ENCODE measurements at places on chromosomes 12 and 14.

DNA sequence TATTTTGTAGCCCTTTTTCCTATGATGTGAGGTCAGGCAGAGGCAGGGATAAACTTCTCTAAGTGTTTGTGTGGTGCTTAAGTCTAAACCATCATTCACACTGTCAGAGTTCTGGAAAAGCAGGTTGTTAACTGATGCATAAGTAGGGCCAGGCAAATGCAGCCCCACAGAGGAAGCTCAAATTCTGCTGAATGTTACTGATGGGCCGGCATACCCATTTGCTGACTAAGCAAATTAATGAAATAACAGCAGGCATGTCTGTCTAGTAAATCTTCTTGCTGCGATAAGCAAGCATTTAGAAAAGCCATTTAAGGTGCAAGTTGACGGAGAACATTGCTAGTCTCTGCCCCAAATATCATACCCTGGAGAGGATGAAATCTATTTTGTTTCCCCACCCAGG, 523.2 kb upstream of the CCDC196 start:
- DNase-seq = no peak

GRCh38 chr14:106681161-106681560, 1154.8 kb downstream of the TMEM121 start:
- DNase-seq = no peak

GRCh38 chr12:68932961-68933893, at the start of gene CPM:
Gene CPM (minus strand): TSS chr12:68933171. CDS start chr12:68932837, 334 bp downstream.
- peak; percentile 63 for DNase-seq

GRCh38 chr12:79252358-79253075, 387.9 kb downstream of the SYT1 start:
- DNase-seq = no peak

GRCh38 chr12:50647031-50647430, 116.9 kb upstream of the ATF1 start:
- DNase-seq = no peak

- DNase-seq = no peak
These were observed 315.9 kb downstream of the BMP4 start for GRCh38 chr14:53640695-53641094.

GRCh38 chr12:15469356-15469755, 147.0 kb downstream of the PTPRO start:
- no peak for DNase-seq

DNA sequence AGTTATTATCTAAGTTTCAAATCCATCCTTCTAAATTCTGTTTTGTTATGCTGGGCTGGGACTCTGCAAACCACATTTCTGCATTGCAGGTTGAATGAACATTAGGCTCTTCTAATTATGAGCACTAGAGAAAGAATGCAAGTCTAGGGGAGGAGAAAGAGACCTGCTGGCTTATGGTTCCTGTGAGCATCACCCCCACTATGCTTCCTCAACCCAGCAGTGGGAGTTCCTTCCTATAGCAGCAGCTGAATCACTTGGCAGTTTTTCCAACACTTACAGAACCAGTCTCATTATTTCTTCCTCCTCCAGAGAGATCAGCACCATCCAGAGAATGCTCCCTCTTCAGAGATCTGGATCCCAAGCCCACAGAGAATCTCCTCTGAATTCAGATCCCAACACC, 297.7 kb upstream of the CLEC14A start:
- no peak for DNase-seq

DNA sequence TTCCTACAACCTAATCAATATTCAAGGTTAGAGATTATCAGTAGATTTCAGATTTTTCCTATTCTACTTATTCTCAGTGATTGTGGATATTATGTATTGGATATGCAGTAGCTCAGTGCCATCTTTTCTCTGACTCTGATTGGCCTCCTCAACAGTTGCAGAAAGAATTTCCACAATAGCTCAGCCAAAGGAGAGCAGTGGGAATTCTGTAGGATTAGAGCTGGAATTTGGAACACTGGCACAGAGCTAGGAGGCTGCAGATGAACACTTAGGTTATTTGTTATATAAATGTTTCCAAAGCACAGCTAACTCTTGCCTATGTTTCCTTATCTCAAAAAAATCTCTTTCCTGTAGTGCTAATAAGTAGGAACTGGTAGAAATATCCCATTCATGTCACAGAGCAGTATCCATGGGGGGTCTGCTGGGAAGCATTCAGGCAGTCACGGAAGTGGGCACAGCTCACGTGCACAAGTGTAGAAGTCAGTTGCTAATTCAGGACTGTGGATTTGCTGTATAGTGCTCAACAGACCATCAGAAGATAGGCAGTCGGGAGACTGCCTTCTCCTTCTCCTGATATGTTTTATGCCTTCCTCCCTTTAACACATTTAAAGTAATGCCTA, 116.2 kb upstream of the TMEM260 start:
- peak; percentile 36 for DNase-seq

DNA sequence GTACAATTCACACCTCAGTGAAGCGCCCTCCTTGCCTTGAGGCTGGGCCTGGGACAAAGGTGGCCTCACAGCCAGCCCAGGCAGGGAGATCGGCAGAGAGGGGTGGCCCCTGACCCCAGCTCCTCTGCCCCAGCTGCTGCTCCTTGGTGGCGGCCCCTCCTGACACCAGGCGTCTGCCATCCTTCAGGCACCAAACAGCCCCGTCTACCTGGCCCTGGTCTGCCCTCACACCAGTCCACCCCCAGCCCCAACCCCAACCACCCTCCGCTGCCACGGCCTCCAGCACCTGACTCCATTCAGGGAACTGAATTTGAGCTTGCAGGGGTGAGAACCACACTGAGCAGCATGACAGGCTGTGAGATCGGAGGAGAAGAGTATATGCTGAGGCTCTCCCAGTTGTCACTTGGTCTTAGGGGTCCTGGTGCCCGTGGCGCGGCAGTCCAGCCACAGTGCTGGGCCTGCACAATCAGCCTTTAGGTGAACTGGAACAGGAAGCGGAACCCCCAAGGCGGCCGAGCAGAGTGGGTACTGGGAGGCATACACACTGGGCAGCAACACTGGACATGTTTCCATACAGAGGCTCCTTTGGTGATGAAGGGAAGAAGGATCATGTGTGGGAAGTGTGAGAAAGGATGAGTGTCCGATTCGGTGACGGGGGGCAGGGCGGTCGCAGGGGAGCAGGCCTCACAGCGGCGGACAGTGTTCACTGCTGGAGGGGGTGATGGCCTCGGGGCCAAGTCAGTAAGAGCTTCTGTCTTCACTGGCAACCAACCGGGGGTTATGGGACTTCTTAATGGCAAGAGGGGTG, 18.7 kb downstream of the ZFYVE21 start:
- no peak for DNase-seq

DNA sequence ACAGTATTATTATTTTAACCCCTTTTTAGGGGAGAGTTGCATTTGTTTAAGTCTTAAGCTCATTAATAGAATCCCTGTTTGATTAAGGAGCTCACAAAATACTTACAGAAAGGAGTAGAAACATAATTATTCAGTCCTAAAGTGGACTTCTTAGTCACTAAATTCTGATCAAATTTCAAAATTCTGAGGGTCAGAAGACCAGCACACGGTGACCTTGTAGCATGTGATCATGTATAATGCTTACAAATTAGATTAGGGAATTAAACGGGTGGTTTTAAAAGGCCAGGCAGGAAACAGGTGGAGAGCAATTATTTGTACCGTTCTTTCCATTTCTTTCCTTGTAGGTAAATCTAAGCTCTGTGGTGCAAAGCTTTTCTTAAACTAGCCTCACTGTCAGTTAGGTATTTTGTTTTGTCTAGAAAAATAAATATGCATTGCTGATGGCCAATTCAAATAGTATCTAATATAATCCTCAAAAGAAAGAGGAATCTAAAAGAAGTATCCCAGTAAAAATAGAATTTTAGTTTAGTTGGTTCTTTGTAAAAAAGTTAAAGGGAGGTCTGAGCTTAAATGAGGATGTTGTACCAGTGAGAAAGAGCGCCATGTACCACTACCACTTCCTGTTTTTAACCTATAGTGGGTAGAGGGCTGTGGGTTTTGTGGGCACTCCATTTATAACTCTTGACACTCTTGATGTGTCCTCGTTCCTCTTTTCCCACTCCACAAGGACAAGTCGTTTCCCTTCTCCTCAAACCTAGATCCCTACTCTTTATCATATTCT, 51.1 kb downstream of the SLC38A1 start:
- DNase-seq = peak; percentile 32

- no peak for DNase-seq
These were observed 685.9 kb upstream of the USP15 start for GRCh38 chr12:61574339-61574738.

DNA sequence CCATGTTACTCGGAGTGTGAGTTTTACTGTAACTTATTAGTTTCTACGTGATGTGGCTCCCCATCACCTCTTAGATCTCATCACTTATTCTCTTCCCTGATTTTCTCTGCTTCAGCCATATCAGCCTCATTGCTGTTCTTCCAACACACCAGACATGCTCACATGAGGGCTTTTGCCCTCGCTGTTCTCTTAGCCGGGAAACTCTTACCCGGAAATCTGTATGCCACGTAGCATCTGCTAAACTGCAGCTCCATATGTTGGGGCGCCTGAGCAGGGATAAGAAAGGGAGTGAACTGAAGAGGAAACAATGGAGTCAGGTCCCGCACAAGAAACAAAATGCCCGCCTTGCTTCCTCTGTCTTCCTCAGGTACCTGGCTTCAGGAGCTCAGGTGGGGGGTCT, 16.6 kb downstream of the SMUG1 start:
- no peak for DNase-seq

DNA sequence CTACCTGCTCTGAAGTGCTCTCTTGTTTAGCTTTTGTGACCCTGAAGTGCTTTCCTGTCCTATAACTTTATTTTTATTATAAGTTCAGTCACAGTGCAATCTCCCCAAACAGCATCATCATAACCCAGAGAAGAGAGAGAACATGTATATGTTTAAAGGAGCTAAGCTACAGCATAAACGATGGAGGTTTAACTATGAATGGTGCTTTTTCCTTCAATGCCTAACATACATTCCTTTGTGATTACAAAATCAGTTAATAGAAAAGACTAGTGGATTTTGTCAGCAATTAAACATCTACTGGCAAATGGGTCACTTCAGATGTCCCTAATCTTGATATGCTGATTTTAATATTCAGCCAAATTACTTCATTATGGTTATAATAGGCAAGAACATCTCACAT, 46.4 kb downstream of the ZFYVE21 start:
- no peak for DNase-seq

GRCh38 chr14:96722736-96723135, 74.4 kb upstream of the VRK1 start:
- no peak for DNase-seq

DNA sequence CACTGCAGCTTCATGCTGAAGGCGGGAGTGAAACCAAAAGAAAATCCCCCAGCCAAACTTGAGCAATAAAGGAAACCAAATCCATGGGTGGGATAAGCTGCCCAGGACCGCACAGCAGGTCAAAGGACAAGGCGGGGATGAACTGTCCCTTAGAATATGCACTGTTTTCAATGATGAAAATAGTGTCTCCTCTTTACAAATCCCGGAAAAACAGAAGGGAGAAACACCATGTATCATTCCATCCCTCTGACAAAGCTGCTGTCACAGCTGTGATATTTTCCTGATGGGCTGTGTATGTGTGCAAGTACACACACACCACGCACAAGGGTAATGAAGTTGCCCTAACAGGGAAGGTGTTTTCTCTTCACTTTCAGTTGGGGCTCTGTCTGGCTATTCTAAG, 70.3 kb downstream of the ACTN1 start:
- DNase-seq = no peak

GRCh38 chr12:4816744-4817525, 92.8 kb upstream of the KCNA1 start:
- DNase-seq = no peak

DNA sequence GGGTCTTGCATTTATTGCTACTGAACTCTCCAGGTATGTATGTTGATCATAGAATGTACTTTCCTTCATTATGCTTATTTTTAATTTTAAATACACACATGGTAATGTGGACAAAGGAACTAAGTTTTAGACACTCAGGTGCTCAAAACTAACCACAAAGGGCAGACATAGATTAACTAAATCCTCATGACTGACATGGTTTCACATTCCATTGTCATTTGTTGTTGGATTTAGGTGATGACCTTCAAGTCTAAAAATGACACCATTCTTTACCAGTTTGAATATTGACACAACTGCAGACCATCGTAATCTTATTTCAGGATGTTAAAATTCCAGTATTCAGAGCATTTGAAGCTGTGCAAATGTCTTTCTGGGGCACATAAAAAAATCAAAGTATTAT, 128.4 kb downstream of the BBS10 start:
- no peak for DNase-seq

DNA sequence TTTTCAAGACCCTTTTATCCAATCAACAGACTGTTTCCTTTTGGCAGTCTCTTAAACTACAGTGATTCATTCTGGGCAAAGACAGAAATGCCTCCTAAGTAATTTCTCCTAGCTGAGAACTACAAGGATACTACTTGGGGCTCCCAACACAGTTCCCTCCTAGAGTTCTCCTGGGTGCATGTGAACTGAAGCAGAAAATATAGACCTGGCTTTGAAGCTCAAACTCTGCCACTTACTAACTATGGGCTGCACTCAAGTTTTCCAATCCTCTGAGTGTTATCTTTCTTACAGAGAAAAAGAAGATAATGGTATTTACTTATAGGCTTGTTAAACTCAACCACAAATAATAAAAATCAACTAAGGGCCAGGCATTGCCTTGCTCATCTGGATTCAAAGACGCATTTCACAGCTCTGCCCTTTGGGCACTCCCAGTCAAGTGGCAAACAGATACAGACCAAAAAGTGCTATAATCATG, 97.6 kb downstream of the EFCAB11 start:
- DNase-seq = no peak

GRCh38 chr12:123026094-123026853, 45.8 kb downstream of the ARL6IP4 start:
- DNase-seq = no peak

- DNase-seq = no peak
These were observed 95.8 kb downstream of the PRKCH start for GRCh38 chr14:61417141-61417540.

DNA sequence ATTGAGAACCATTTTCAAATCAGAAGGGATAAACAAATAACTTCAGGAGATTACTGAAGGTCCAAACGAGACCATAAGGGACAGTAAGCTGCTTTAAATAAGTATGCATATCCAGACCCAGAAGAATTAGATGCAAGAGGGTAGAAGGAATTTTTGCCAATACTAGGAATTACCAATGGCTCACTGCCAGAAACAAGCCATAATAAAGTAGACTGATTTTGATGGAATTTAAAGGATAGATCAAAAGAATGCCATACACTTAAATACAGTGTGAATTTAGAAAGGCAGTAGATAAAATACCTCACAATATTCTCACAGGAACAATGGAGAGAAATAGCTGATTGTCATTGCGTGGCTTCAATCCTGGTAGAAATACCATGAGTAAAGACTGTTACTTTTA, 5.3 kb downstream of the ANKS1B start:
- no peak for DNase-seq
